ENCODE measurements at places on chromosomes 3 and 15.

DNA sequence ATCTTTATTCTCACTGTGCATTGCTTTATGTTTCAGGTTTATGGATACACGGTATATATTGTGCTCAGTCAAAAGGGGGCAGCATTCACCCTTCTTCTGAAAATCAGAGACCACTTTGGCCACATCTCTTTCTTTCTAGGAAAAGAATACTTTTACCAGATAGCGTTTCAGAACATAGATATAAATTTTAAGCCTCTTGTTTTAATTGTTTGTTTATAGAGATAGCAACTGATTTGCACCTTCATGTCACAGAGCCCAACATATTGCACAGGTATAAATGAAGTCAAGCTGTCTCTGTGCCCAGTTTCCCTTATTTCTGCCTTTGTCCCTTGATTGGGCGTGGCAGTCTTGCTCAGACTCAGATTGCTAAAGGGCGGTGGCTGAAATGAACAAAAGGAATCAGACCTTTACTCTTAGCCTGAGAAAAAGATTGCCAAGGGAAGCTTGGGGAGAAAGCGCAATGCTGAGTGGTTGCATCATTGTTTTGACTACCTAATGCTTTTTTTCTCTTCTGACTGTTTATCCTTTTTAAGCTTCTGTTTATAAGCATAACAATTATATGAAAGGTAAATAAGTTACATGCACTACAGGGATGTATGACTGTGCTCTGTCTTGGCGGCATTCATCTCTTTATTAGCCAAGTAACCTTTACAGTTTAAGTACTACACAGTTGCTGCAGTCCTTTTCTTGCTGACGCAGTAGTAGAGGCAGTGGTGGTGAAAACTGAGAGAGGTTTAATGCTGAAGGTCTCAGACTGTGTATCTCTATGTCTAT, 70.8 kb upstream of the ZBTB20 start:
- DNase-seq = no peak

DNA sequence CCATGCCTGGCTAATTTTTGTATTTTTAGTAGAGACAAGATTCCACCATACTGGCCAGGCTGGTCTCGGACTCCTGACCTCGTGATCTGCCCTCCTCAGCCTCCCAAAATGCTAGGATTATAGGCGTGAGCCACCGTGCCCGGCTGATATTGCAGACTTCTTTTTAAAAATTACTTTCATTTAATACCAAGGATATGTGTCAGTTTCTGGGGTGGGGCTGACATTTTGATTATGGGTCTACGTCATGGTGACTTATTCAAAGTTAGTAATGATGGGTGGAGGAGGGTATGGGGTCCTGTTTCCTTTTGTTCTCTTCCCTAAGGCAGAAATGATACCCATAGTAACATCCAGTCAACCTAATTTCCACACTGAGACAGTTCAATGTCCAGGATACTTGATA, 34.7 kb downstream of the GBE1 start:
- DNase-seq = no peak

GRCh38 chr3:161423911-161424522, 52.7 kb upstream of the SPTSSB start:
- DNase-seq = no peak

- DNase-seq = no peak
Measured at GRCh38 chr3:116002235-116002634, 378.9 kb downstream of the GAP43 start.

All from NCI-H1930 (cell line).